WTC11 (cell line): ENCODE measurements at places on chromosomes 12 and 14.

DNA sequence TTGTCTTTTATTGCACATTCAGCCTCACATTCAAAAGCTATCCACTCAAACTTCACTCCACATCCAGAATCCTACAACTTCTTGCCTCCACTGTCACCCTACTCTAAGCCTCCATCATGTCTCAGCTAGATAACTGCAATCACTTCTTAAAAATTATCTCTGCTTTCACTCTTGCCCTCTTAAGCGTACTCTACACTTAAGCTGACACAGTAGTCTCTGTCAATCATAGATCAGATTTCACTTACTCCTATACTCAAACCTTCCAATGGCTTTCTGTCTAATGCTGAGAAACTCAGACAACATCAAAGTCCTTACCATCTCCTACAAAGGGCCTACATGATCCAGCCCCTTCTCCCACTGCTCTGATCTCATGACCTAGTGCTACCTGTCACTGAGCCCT lies 304.1 kb downstream of the ITPR2 start:
- no peak for DNase-seq

GRCh38 chr12:113359133-113359938 lies 949 bp downstream of the PLBD2 start:
- no peak for DNase-seq

DNA sequence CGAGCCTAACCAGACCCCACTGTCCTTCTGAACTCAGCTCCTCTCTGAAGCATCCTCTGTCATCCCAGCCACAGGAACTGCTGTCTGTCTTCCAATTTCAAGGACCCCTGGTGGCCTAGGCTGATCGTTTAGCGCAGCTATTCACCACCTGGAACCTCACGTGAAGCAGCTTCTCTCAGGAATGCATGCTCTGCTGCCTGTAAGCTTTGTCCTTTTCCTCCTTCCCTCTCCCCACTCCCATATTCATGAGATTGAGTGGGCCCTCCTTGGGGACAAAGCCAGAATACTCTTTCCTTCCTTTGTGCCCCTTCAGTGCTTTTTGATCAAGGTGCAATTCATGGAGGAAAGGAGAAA lies 17.2 kb downstream of the DPF3 start:
- peak; percentile 45 for DNase-seq

DNA sequence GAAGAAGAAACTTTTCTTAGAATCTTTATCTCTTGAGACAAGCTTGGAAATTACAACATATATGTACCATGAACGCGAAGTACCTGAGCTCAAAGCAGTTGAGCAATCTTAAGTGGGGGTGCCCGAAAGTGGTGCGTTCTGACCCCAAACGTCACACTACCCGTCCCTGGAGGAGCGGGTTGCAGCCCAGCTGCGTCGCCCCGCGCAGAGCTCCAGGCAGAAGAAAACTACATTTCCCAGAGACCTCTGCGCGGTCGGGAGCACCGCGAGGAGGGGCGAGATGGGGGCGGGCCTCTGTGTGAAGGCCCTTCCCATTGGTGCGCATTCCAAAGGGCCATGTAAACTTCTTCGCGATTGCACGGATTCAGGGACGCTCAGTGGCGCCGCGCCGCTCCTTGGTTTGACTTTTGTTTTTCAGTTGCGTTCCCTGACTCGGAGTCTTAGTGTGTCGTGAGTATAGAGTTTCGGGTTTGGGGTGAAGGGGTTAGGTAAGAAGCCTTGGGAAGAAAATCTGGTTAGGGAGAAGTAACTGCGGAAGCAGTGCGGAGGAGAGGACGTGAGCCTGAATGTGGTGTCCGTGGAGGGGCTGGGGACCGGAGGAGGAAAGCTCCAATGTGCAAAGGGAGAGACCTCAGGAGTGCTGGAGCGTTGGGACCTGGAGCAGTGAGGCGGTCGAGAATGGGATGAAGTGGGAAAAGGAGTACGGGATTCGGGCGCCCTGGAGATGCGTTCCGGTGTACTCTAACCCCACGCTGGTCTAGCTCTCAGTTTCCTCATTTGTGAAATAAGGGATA lies at the start of gene CCDC77:
TSS of gene CCDC77 (plus strand) at position 410 of the 794 bp plus-strand sequence. CDS start 7,740 bp downstream, outside the sequence.
- DNase-seq, result peak; percentile 93

- DNase-seq, result no peak
Measured at GRCh38 chr12:85155791-85156190, 119.6 kb downstream of the LRRIQ1 start.
